ENCODE measurements at places on chromosomes 11 and 22. TPM values are rescaled to one million over a fixed set of nuclear protein-coding genes. Genes with fewer than 3 reads are reported as not detected.

GRCh38 chr22:25167082-25167481 lies 32.6 kb upstream of the CRYBB3 start:
- H3K27ac ChIP-seq, result no peak overlapping the region
- no peak overlapping the region for H3K4me3 ChIP-seq
- DNase-seq, result no peak
- no peaks in the 10 kb centered on the region for H3K27me3 ChIP-seq
- H3K4me1 ChIP-seq, result peaks cover 4% of the 10 kb centered on the region
- H3K36me3 ChIP-seq, result no peaks in the 10 kb centered on the region

GRCh38 chr11:122108192-122108799 lies 7.7 kb downstream of the BLID start:
- H3K4me1 ChIP-seq, result no peaks in the 10 kb centered on the region
- H3K27ac ChIP-seq, result no peak overlapping the region
- peak; percentile 25 for DNase-seq

DNA sequence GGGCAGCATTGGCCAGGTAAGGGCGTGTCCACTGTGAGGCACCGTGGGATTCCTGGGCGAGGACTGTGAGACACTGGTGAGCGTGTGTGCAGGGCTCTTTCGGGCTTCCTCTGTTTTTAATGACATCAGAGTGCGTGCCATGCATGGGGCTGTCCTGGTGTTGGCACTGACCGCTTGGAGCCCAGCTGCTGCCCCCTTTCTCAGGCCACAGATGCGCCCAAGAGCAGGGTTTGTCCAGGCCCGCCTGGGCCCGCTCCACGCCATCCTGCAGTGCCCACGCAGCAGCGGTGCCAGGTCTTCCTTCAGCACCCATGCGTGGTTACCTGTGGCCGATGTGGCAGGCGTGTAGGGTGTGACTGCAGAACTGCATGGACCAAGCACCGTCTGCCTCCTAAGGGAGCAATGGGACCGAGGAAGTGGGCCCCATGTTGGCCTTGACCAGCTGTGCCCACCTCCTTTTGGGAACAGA lies 72.3 kb upstream of the SEPTIN5 start:
- no peak overlapping the region for H3K4me3 ChIP-seq
- no peak for DNase-seq
- no peaks in the 10 kb centered on the region for H3K27me3 ChIP-seq
- no peak overlapping the region for H3K27ac ChIP-seq
- no peaks in the 10 kb centered on the region for H3K4me1 ChIP-seq

GRCh38 chr11:2663915-2664314 lies 35.9 kb downstream of the KCNQ1OT1 start:
- DNase-seq, result peak; percentile 16
- peaks cover 13% of the 10 kb centered on the region for H3K36me3 ChIP-seq
- H3K27ac ChIP-seq, result no peak overlapping the region
- no peak overlapping the region for H3K4me3 ChIP-seq
- no peaks in the 10 kb centered on the region for H3K27me3 ChIP-seq

The USH1C gene
- not detected for total RNA-seq

Measured in activated CD8-positive, alpha-beta T cell treated with anti-CD3 and anti-CD28 coated beads, Interleukin-2, amount 10 ng/mL, durations not matched to agents 7 days and 5 days (primary cell).